ENCODE measurements at places on chromosomes 4 and X.

DNA sequence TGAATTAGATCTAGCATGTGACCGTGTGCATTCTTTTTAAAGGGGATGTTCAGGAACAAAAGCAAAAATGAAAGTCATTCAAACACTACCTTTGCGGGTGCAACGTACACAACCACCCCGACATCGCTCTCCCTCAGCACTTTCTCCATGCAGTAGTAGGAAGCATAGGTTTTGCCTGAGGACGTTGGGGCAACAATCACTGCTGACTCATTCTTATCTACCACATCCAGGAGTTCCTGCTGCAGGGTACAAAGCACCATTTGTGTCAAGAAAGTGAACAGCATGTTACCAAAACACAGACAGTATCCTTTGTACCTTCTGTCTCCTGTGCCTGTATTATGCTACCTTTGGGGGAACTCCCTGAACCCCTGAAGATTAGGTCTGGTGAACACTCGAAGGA lies 58.6 kb downstream of the DDX60L start:
- DNase-seq: peak; percentile 35

GRCh38 chr4:15244354-15244753 lies 183.5 kb upstream of the C1QTNF7 start:
- no peak for DNase-seq

GRCh38 chr4:114599231-114599902 lies 760 bp downstream of the UGT8 start:
- DNase-seq: no peak

- no peak for DNase-seq
Observed at GRCh38 chrX:31093639-31093975, 21.8 kb upstream of the FTHL17 start.

GRCh38 chrX:1475881-1476280 lies 23.2 kb upstream of the ASMTL start:
- peak; percentile 5 for DNase-seq

DNA sequence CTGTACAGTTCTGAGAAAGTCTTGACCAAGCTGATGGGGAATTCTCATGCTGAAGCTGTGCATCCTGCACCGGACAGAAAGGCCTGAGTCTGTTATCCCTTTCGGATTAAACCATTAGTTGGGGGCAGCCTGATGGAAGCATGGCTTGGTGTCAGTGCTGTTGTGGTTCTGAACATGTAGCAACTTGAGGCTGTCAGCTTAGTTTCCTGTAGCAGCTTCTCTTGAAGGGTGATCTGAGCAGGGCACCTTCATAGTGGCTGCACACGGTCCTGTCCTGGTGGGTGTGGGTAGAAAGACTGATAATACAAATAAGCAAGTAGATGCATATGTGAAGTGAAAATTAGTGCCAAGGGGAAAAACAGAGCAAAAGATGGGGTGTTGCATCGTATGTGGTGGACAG lies 11.7 kb downstream of the KIAA0232 start:
- no peak for DNase-seq

DNA sequence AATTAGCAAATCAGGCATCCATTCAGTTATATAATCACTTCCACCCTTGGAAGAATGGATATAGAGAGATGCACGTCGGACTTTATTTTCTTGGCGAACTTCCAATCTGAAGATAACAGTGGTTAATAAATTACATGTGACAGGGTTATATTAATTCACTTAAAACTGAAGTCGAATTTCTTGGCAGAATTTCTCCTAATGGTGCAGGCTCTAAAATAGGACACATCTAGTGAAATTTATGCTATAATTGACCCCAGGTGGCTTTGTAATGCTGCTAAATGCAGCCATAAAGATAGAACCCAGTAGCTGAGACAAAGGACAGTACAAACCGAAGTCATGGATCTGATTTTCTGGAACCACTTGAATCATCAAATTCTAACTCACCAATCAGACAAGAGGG lies 20.8 kb upstream of the SLC10A4 start:
- no peak for DNase-seq

GRCh38 chr4:10643600-10644425 lies 40.8 kb downstream of the CLNK start:
- no peak for DNase-seq

DNA sequence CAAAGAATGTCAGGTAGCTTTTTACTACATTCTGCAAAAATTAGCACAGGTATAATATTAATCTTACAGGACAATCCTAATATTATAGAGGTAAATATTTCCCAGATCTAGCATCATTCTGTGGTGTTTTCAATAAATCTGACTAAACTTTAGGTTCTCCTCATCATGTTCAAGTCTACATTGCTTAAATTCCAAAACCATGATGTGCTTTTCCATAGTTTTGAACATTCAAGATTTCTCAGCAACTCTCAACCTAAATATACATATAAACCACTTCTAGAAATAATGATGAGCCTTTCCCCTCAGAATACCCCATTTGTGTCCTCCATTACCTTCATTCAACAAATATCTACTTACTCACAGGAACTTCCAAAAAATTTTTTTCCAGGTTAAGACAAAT lies 23.1 kb downstream of the EIF4E start:
- no peak for DNase-seq

DNA sequence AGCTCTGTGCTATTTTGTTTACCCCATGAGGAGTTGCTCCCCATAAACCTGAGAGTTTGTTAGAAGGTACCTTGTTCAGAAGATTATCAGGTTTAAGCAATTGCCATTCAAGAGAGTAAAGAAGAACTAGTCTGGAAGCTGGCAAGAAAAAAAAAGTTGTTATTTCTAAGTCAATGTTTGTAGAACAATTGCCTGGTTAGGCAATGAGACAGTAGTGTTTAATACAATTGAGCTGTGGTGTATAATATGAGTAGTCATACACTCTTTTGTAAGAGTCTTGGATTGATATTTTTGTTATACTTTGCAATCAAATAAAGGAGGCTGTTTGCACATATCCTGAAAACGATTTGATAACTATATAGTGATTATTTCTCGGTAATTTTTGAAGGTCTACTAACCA lies 44.7 kb downstream of the GALNT7 start:
- DNase-seq: no peak

DNA sequence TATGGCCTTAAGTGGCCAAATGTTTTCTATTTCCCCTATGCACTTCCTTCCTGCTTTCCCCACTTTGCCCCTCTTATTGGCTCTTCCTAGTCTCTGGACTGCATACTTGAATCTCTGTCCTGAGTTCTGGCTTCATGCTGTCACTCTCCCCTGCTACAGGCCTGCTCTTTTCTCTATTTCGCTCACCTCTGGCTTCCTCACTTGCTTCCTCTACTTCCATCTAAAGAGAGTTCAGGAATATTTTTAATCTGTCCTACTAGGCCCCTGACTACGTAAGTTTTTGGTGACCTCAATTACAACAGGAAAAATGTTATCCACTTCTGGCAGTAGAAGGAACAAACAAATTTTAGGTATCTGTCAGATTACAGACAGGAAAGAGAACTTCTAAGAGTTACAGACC lies 65.7 kb upstream of the WDR17 start:
- no peak for DNase-seq

DNA sequence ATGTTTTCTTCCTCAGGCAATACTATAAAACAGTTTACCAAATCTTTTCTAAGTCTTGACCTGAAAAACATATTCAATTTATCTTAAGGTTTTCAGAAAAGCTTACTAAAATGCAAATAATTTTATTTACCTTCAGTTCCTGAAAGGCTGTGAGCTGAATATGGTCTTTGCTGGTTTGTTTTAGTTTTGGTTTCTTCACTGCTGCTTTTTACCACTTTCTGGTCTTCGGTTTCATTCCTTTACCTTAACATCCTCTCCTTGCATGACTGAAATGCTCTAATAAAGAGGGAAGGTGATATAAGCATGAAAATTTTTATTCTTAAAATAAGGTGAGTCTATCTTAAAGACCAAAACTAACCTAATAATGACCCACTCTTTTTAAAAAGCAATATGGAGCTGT lies 97.1 kb upstream of the NRK start:
- no peak for DNase-seq

DNA sequence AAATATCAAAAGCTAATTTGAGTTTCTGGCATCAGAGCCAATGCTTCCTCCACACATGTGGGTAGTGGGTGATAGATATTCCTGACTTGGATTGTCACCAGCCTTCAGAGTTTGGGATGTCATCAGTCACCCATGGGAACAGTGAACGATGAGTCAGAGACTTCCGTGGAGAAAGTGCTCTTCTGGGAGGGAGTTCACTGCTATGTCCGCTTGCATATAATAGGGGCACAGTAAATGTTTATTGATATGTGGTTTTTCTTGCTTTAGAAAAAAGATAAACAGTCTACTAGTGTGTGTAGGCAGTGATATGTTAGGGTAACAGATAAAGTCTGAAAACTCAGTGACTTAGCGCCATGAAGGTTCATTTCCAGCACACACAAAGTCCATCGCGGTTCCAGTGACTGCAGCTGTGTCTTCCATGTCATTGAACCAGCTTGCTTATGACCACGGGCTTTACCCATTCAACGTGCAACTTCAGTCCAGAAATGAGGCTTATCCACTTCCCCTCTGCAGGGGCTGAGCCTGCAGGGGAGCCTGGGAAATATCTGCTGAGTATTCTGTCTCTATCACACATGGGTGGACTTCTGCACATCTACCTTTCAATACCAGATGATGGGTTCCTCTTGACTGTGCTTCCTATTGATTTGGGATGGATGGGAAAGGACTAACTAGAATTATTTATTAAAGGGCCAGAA lies 87.7 kb upstream of the WWC2 start:
- DNase-seq: no peak

- DNase-seq: no peak
Observed at GRCh38 chr4:20431543-20431951, 179.8 kb downstream of the SLIT2 start.

- peak; percentile 28 for DNase-seq
Observed at GRCh38 chrX:130173190-130173895, 1.6 kb downstream of the RAB33A start.

- no peak for DNase-seq
Observed at GRCh38 chr4:16860516-16860915, 37.9 kb downstream of the LDB2 start.

- no peak for DNase-seq
Observed at GRCh38 chr4:113157086-113157857, 107.8 kb downstream of the ANK2 start.

Data from activated CD4-positive, alpha-beta T cell treated with anti-CD3 and anti-CD28 coated beads, Interleukin-2, amount 10 ng/mL, durations not matched to agents 7 days and 5 days (primary cell).